ENCODE measurements at places on chromosomes 4 and X. TPM values are rescaled to one million over a fixed set of nuclear protein-coding genes. Genes with fewer than 3 reads are reported as not detected.

DNA sequence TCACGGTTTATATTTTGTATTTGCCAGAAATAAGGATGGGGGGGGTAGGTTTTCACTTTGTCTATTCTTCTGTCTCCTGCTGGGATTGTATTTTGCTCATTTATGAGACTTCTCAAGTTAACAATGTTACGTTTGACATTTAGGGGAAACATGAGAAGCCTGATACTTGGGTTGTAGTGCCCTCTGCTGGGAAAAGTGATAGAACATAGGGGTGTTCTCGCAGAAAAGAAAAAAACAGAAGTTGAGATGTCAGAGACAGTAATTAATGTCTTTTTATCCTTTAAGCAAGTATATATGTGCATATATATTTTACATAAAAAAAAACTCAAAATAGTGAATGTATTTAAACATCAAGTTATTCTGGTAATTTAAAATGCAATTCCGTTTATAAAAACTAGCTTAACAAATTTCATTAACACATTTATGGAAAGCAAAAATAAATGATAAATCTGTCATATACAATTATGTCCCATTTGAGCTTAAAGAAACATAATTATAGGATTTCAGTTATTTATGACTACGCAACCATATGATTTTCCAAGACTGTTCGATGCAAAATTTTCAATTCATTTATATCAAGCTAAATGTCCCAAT, 46.0 kb upstream of the TMPRSS11F start:
- no peaks in the 10 kb centered on the region for H3K4me1 ChIP-seq
- no peak overlapping the region for H3K4me3 ChIP-seq
- no peak overlapping the region for H3K27ac ChIP-seq
- no peak for DNase-seq

- H3K4me1 ChIP-seq, result no peaks in the 10 kb centered on the region
- no peaks in the 10 kb centered on the region for H3K27me3 ChIP-seq
- H3K36me3 ChIP-seq, result peaks cover 4% of the 10 kb centered on the region
- no peak overlapping the region for H3K27ac ChIP-seq
- H3K4me3 ChIP-seq, result no peak overlapping the region
Observed at GRCh38 chr4:22052076-22052475, 103.5 kb upstream of the KCNIP4 start.

DNA sequence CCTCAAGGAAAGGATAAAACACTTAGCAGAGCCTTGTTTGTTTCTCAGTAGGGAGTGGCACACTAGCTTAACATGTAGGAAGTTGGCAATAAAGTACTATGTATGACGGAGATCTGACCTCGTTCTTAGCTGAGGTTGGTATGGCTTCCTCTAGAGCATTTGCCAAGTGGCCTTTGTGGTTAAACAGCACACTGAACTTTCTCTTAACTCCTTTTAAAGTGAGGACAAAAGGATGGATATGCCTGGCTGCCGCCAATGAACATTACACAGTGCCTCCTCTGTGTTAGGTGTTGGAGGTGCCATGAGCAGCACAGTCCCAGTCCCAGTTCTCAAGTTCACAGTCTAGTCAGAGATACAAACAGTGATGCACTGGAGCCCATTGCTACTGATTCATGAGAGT, 54.4 kb downstream of the VGLL1 start:
- no peak for DNase-seq
- H3K27me3 ChIP-seq, result no peaks in the 10 kb centered on the region
- no peak overlapping the region for H3K27ac ChIP-seq
- H3K4me1 ChIP-seq, result peaks cover 20% of the 10 kb centered on the region
- no peaks in the 10 kb centered on the region for H3K36me3 ChIP-seq
- H3K4me3 ChIP-seq, result no peak overlapping the region

DNA sequence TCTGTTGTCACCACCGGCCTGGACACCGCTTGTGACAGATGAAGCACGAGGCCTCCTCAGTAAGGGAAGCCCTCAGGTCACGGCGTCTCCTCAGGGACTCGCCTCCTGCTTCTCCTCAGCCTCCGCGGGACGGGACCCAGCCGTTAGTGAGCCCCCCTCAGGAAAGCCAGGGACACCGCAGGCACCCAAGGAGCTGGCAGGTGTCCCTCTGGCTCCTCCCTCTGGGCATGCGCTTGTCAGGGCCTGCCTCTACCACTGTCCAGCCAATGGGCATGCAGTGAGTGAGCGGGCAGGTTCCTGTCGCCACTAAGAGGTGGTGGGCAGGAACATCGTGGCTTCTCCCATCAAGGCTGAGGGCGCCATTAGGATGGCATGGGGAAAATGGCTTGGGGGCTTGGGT, 23.5 kb upstream of the CT55 start:
- no peak overlapping the region for H3K4me3 ChIP-seq
- no peaks in the 10 kb centered on the region for H3K36me3 ChIP-seq
- H3K27me3 ChIP-seq, result no peaks in the 10 kb centered on the region

DNA sequence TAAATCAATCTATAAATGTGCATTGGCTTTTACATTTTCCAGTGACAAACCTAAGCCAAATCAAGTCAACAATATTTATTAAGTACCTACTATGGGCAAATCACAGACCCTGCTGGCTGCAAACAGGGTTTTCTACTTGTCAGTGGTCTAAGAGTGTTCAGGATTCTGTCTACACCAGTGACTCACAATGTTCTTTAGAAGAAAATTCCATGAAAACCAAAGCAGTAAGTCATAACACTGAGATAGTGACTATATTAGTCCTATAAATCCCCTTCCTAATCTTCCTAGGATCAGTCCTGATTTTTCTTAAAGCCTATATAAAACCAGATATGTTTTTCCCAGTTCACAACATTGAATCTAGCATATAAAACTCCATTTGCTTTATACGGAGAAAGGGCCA, 69.7 kb downstream of the PPP3CA start:
- DNase-seq, result no peak
- H3K4me3 ChIP-seq, result no peak overlapping the region
- H3K36me3 ChIP-seq, result no peaks in the 10 kb centered on the region
- peaks cover 68% of the 10 kb centered on the region for H3K4me1 ChIP-seq

- no peak overlapping the region for H3K4me3 ChIP-seq
- no peaks in the 10 kb centered on the region for H3K27me3 ChIP-seq
- peak; percentile 19 for DNase-seq
- H3K4me1 ChIP-seq, result peaks cover 14% of the 10 kb centered on the region
- H3K36me3 ChIP-seq, result no peaks in the 10 kb centered on the region
- no peak overlapping the region for H3K27ac ChIP-seq
Observed at GRCh38 chr4:85747882-85748491, 273.0 kb downstream of the ARHGAP24 start.

DNA sequence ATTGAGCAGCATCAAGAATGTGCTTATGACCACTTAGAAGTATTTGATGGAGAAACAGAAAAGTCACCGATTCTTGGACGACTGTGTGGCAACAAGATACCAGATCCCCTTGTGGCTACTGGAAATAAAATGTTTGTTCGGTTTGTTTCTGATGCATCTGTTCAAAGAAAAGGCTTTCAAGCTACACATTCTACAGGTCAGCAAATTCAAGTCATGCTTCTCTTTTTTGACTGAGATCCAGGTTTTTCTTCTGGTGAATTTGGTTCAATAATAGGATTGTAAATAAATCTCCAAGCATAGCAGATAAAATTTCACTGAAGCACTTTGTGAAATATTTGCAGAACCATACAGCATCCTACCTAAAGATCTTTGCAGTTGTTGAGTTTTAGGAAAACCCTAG, 218.1 kb downstream of the TLL1 start:
- H3K27ac ChIP-seq, result no peak overlapping the region
- H3K36me3 ChIP-seq, result no peaks in the 10 kb centered on the region
- no peak for DNase-seq
- peaks cover 6% of the 10 kb centered on the region for H3K4me1 ChIP-seq

GRCh38 chrX:23902419-23902818, 5.3 kb downstream of the APOO start:
- H3K27me3 ChIP-seq, result no peaks in the 10 kb centered on the region
- DNase-seq, result no peak
- peaks cover 5% of the 10 kb centered on the region for H3K36me3 ChIP-seq
- no peak overlapping the region for H3K27ac ChIP-seq
- no peak overlapping the region for H3K4me3 ChIP-seq

DNA sequence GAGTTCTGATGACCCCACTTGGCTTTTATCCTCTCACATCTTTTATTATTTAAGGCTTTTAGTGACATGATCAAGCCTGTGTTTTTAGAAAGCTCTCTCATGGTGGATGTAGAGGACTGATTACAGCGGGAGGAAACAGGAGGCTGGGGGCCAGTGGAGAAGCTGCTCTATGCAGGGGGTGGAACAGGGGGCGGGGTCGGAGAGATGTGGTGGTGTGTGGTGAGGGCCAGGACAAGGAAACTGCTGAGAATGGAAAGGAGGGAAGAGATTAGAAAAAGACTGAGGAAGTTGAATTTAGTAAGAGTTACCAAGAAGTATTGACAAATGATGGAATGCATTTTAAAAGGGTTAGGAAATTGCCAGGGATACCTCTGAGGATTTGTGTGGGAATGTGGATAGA, 292.2 kb downstream of the ZIC3 start:
- H3K27me3 ChIP-seq, result no peaks in the 10 kb centered on the region
- H3K27ac ChIP-seq, result peak overlapping the region; percentile 18
- H3K4me1 ChIP-seq, result peaks cover 29% of the 10 kb centered on the region

DNA sequence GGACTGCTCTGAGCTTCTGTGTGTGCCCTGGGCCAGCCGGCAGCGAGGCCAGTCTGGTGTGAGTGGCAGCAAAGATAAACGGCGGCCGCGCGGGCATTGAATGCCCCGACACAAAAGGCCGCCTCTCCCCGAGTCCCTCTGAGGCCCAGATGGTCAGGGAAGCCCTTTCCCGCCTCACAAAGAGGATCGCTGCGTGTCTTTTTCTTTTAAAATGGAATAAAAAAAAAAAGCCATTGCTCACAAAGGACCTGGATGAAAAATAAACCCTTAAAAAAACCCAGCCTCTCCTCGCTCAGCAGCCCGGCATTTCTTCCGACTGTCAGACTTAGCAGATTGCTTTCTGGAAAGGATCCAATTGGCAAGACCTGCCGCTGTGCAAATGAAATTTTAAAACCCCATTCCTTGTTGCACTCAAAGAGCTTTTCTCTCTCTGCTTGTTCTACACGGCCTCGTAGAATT, 578.7 kb downstream of the BCOR start:
- H3K36me3 ChIP-seq, result no peaks in the 10 kb centered on the region
- no peak overlapping the region for H3K4me3 ChIP-seq
- no peaks in the 10 kb centered on the region for H3K27me3 ChIP-seq
- no peak for DNase-seq
- H3K4me1 ChIP-seq, result peaks cover 8% of the 10 kb centered on the region

DNA sequence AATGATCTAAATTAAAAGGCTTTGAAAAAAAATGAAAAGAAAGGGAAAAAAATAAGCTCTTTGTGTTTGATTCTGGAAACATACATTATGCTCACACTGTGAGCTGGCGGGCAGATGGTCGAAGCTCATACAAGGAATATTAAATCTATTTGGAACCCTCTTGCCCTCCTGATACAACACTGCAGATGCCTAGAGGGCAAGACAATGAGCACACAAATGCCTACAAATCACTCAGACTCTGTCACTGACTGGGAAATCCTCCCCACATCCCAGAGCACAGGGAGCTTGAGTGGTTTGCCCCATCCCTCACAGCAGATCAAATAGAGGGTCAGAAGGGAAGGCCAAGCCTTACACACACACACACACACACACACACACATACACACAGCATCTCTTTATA, 320.4 kb downstream of the HNRNPD start:
- peaks cover 5% of the 10 kb centered on the region for H3K4me1 ChIP-seq
- peaks cover 3% of the 10 kb centered on the region for H3K36me3 ChIP-seq
- DNase-seq, result no peak
- no peak overlapping the region for H3K27ac ChIP-seq
- no peaks in the 10 kb centered on the region for H3K27me3 ChIP-seq
- H3K4me3 ChIP-seq, result no peak overlapping the region

GRCh38 chr4:56859841-56860240, 38.3 kb upstream of the SPINK2 start:
- no peaks in the 10 kb centered on the region for H3K36me3 ChIP-seq
- no peak overlapping the region for H3K27ac ChIP-seq
- no peak overlapping the region for H3K4me3 ChIP-seq
- DNase-seq, result no peak
- peaks cover 13% of the 10 kb centered on the region for H3K27me3 ChIP-seq

DNA sequence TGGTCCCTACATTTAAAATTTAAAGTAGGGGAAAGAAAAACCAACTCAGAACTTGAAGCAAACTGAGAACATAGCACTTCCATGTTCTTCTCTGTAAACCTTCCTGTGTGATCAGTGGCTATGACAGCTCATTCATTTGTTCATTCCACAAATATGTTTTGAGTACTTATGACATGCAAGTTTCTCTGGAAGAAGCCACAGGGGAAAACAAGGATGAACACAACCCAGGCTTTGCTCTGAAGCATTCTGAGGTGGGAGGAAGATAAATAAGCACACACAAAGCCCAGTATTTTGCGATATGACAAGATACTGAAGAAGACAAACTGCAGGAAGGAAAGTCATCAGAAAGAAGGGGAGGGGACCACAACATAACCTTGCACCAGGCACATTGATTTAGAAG, 96.4 kb downstream of the CHIC2 start:
- no peak overlapping the region for H3K27ac ChIP-seq
- H3K27me3 ChIP-seq, result peaks cover 5% of the 10 kb centered on the region
- DNase-seq, result no peak
- no peaks in the 10 kb centered on the region for H3K4me1 ChIP-seq
- H3K36me3 ChIP-seq, result no peaks in the 10 kb centered on the region

DNA sequence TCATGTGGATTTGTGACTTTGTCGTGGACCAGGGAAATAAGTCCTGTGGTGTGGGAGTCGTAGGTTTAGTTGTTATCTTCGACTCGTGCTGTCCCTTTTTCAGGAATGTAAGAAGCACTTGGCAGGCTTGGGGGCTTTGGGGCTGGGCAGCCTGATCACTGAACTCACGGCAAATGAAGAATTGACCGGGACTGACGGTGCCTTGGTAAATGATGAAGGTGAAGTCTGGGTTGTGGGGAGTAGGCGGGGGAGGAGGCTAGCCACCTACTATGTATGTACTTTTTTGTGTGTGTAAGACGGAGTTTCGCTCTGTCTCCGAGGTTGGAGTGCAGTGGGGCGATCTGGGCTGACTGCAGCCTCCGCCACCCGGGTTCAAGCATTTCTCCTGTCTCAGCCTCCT, 1.2 kb downstream of the TAF1 start:
- H3K4me3 ChIP-seq, result peak overlapping the region; percentile 80
- peak overlapping the region; percentile 79 for H3K27ac ChIP-seq
- H3K4me1 ChIP-seq, result peaks cover 8% of the 10 kb centered on the region

GRCh38 chrX:43314525-43314924, 341.6 kb upstream of the MAOA start:
- no peaks in the 10 kb centered on the region for H3K36me3 ChIP-seq
- no peak overlapping the region for H3K27ac ChIP-seq
- no peak for DNase-seq
- no peak overlapping the region for H3K4me3 ChIP-seq

Gene GRIA2
- not detected for total RNA-seq

Gene DMD
- 8.4 TPM for total RNA-seq

Gene GPC3
- 32.4 TPM for total RNA-seq

Gene MAPK10
- total RNA-seq, result 4.6 TPM
